NCI-H1694 (cell line): ENCODE measurements at places on chromosomes 1 and 21.

DNA sequence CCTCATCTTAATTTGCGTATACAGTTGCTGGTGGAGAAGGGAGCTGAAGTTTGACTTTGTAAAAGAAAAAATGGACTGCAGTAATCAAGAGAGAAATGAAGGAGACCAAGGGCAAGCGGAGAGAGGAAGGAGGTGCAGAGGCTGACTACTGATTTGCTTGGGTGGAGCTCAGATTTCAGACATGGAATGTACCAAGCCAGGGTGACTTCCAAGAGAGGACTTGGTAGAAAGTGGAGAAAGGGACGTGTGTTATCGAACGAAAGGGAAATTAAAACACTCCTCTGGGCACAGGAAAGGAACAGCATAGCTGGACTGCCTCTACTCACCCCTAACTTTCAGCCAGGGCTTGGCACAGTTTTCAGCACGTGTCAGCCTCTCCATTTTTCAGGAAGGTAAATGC lies 15.1 kb upstream of the HEATR1 start:
- DNase-seq, result no peak

DNA sequence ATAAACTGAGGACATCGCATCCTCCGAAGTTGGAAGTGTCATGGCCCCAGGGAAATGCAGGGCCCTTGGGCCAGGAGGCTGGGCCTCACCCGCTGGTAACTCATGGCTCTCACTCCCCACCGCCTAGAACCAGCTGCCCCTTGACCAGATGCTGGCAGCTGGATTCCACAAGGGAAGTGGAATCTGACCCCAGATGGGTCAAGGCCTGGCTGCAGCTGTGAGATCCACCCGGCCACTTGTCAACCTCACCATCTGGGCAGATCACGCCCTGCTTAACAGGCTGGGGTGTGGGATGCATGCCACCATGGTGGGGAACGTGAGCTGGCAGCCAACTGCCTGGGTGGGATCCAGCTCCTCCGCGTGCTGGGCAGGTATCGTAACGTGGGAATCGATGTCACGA lies 25.5 kb downstream of the KCNAB2 start:
- no peak for DNase-seq

- no peak for DNase-seq
These were observed 67.7 kb downstream of the RRAGC start for GRCh38 chr1:38791892-38792291.

- no peak for DNase-seq
These were observed 31.8 kb downstream of the LRRN2 start for GRCh38 chr1:204653590-204654340.

- DNase-seq, result no peak
These were observed 16.2 kb upstream of the TTLL10 start for GRCh38 chr1:1157426-1157913.

GRCh38 chr1:84844094-84844493 lies 48.9 kb downstream of the LPAR3 start:
- DNase-seq, result no peak

DNA sequence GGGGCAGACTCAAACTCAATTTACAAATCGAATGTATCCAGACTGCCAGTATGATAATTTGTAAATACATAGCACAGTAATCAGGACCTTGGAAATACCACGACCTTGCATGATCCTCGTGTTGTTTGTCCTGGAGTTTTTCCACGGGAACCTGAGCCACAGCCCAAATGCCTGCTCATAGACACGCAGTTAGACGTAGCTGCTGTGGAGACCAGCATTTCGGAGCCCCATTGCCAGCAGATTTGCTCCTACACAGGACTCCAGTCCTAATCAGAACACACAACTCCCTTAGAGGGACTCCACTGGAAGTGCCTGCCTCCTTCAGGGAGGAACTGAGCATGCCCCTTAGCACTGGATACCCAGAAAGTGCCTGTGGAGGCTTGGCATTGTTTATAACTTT lies 163.2 kb downstream of the GALNT2 start:
- DNase-seq, result no peak

DNA sequence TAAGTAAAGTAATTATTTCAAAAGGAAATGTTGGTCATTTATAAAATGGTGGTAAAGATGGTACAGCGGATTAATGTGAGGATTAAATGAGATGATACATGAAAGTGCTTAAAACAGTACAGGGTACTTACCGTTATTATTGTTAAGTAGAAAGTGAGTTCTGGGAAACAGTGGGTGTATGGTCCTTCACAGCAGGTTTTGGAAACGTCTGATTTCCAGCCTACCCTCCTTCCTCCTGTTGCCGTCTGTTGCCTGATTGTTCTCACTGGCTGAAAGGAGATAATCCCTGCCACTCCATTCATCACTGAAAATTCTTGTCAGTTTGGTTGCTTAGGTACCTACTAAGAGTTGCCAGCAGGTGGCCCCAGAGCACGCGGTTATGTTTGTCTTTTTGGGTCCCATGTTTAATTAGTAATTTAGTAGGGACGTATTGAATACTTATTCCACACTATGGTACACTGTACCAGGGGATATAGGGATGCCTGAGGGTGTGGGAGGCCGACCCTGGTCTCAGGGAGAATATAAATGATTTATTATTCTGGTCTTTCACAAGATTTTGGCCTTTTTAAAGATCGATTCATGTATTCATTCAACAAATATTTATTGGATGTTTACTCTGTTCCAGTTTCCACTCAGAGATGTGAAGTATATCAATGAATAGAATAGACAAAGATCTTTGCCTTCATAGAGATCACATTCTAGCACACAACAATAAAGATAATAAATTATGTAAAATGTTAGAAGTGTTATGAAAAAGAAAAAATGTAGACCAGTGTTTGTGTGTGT lies 30.8 kb upstream of the RPTN start:
- peak; percentile 81 for DNase-seq

GRCh38 chr1:58621391-58621790 lies 44.3 kb upstream of the TACSTD2 start:
- no peak for DNase-seq

DNA sequence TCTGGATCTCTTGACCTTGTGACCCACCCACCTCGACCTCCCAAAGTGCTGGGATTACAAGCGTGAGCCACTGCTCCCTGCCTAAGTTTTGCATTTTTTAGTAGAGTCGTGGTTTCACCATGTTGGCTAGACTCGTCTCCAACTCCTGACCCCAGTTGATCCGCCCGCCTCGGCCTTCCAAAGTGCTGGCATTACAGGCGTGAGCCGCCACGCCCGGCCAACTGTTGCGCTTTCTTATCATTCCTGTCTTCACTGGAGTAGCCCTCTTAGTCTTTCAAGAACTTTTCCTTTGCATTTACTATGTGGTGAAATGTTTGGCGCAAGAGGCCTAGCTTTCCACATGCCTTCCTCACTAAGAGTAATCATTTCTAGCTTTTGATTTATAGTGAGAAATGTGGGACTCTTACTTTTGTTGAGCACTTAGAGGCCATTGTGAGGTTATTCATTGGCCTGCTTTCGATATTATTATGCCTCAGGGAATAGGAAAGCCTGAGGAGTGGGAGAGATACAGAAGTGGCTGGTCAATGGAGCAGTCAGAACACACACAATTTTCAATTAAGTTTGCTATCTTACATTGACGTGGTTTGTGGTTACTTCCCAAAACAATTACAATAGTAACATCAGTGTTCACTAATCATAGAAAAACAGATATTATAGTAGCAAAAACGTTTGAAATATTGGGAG lies 111.0 kb downstream of the ZMYM4 start:
- no peak for DNase-seq

- no peak for DNase-seq
These were observed 20.0 kb downstream of the YIPF1 start for GRCh38 chr1:53869454-53870117.

GRCh38 chr1:51210055-51210454 lies 26.0 kb upstream of the RNF11 start:
- DNase-seq, result no peak

DNA sequence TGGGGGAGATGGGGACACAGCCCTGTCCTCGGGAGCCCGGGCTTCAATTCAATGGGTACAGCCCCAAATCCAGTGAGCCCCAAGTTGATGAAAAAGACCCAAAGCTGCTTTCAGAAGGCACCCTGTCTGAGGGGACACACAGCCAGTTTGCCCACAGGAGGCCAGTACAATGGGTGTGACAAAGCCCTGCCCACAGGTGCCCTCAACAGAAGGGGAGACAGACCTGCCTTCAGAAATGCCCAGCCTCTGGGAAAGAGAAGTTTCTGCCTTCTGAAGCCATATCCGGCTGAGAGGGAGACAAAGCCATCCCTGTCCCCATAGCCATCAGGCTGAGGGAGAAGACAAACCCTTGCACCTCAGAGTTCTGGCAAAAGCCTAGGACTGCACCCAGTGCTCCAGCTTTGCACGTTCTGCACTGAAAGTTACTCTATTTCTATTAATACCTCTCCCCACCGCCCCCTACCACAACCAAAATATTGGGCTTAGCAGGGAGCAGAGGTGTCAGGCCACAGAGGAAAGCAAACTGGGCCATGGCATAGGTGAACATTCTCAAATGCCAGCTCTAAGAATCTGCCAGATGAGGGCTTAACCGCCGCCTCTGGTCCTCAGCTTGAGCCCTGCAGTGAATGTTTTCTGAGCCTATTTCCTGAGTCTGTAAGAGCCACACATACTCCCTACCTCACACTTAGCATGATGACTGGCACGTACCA lies 18.0 kb upstream of the PTAFR start:
- DNase-seq, result no peak

DNA sequence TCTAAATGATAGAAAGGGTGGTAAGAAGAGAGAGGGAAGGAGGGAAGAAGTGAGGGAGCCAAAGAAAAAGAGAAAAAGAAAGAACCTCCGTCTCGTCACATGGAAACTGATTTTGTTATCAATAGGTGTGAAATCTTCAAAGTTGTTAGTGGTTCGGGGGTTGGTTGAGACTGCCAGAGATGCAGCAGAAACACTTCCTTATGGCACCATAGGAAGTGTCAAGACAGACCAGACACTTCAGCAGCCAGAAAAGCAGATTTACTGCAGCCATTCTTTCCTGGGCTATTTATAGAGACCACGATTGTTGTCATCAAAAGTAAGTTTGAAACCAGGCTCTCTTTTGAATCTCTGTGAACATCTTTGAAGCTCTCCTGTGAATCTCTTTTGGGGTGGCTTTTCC lies 150.5 kb downstream of the PLPPR5 start:
- no peak for DNase-seq
